Right kidney (tissue), 9 donors: ENCODE measurements at places on chromosomes 3 and 15.
A peak's percentile ranks its signal among the peaks of the same experiment; 100 is the strongest.

- DNase-seq, result no peak
These were observed 252.7 kb downstream of the SLC9A9 start for GRCh38 chr3:143595456-143596077.

DNA sequence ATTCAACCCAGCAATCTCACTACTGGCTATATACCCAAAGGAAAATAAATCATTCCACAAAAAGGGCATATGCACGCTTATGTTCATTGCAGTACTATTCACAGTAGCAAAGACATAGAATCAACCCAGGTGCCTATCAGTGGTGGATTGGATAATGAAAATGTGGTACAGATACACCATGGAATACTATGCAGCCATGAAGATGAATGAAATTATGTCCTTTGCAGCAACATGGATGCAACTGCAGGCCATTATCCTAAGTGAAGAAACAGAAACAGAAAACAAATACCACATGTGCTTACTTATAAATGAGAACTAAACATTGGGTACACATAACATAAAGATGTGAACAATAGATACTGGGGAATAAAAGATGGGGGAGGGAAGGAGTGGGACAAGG, 606.4 kb upstream of the GRM7 start:
- DNase-seq, result no peak

GRCh38 chr3:186570096-186570940, at the start of gene DNAJB11:
Gene DNAJB11, plus strand, starts transcription at chr3:186570720. Its CDS starts 178 bp downstream, at chr3:186570898.
- peak; percentile 90 for DNase-seq

GRCh38 chr15:40330368-40330836, 6.9 kb downstream of the INAFM2 start:
- DNase-seq, result peak; percentile 30

GRCh38 chr3:141392416-141392815, 24.1 kb downstream of the ZBTB38 start:
- no peak for DNase-seq

DNA sequence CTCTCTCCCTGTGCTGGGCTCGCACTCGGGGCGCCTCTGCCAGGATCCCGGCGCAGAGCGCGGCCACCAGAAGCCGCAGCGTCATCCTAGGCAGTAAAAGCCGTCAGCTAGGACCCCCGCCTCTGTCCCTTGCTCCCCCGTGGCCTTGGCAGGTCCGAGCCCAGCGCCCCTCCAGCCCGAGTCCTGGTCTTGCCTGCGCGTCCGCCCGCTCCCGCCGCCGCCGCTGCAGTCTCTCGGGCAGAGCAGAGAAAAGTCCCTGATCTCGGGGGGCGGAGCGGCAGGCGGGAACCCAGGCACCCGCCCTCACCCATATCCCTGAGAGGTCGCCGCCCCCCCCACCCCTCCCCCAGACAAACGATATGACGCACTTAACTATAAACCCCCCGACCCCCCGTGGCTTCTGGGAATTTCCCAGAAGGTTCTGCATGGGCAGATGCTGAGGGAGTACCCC, at the start of gene COL7A1:
Gene COL7A1 (minus strand): TSS at position 255 of the 451 bp plus-strand sequence. CDS start 170 bp downstream, at position 85.
- peak; percentile 47 for DNase-seq
